Uterus (tissue), 4 donors: ENCODE measurements at places on chromosomes 4 and X. TPM values are rescaled to one million over a fixed set of nuclear protein-coding genes. Genes with fewer than 3 reads are reported as not detected.

Gene UCP1
- not detected for total RNA-seq

Gene RAB39B
- not detected for total RNA-seq

- H3K27me3 ChIP-seq: no peaks in the 10 kb centered on the region
- no peak for DNase-seq
- H3K27ac ChIP-seq: no peak overlapping the region
- peaks cover 4% of the 10 kb centered on the region for H3K36me3 ChIP-seq
- H3K4me1 ChIP-seq: no peaks in the 10 kb centered on the region
Observed at GRCh38 chr4:150739591-150739990, 157.6 kb downstream of the MAB21L2 start.

- H3K4me1 ChIP-seq: no peaks in the 10 kb centered on the region
- no peak overlapping the region for H3K27ac ChIP-seq
- H3K4me3 ChIP-seq: no peak overlapping the region
- no peaks in the 10 kb centered on the region for H3K27me3 ChIP-seq
- DNase-seq: no peak
- no peaks in the 10 kb centered on the region for H3K36me3 ChIP-seq
Observed at GRCh38 chrX:71227370-71228062, 4.5 kb downstream of the GJB1 start.

DNA sequence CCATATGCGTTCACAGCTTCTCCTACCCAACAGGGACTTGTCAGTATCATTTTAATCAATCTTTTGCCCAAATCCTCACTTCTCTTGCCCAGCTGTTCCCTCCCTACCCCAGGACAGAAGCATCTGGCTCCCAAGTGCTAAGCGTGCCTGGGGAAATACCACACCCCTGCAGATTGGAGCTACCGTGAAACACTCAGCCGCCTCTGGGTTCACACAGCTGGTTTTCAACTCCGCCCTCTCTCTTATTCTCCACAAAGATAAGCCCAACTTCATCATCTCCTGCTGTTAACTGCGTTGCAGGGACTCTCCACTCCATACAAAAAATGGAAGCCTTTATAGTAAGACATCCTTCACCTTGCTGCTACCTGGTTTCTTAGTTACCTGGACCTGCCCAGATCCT, 147.3 kb upstream of the FTHL17 start:
- no peaks in the 10 kb centered on the region for H3K4me1 ChIP-seq
- H3K4me3 ChIP-seq: no peak overlapping the region
- H3K27ac ChIP-seq: no peak overlapping the region
- H3K27me3 ChIP-seq: no peaks in the 10 kb centered on the region
